ENCODE measurements at places on chromosomes 12 and 14.
A peak's percentile ranks its signal among the peaks of the same experiment; 100 is the strongest.

DNA sequence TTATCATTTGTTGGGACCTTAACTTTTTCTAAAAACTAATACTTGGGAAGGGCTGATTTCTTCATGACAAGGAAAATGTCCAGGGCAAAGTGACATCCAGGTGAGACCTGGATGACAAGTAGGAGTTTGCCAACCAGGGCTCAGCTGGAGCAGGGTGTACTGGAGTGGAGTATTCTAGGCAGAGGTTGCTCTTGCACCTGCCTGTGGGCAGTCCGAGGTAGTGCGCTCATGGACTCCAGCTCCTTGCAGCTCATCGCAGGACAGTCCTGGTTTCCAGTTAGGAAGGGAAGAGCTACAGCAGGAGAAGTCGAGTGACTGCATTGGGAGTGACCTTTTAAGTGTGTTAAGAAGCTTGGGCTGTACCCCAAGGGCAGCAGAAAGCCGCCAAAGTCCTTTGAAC, 175.9 kb downstream of the PELI2 start:
- DNase-seq = no peak

DNA sequence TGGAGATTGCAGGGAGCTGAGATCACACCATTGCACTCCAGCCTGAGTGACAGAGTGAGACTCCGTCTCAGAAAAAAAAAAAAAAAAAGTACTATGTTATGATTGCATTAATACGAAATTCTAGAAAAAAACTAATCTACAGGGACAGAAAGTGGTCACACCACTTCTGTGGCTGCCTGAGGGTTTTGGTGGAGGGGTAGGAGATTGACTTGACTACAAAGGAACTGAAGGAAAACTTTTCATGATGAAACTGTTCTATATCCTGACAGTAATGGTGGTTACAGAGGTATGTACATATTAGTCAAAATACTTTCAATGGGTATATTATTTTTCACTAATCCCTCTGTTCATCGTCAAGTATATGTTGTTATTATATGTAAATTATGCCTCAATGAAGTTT, 42.1 kb downstream of the FOXN3 start:
- DNase-seq = no peak

DNA sequence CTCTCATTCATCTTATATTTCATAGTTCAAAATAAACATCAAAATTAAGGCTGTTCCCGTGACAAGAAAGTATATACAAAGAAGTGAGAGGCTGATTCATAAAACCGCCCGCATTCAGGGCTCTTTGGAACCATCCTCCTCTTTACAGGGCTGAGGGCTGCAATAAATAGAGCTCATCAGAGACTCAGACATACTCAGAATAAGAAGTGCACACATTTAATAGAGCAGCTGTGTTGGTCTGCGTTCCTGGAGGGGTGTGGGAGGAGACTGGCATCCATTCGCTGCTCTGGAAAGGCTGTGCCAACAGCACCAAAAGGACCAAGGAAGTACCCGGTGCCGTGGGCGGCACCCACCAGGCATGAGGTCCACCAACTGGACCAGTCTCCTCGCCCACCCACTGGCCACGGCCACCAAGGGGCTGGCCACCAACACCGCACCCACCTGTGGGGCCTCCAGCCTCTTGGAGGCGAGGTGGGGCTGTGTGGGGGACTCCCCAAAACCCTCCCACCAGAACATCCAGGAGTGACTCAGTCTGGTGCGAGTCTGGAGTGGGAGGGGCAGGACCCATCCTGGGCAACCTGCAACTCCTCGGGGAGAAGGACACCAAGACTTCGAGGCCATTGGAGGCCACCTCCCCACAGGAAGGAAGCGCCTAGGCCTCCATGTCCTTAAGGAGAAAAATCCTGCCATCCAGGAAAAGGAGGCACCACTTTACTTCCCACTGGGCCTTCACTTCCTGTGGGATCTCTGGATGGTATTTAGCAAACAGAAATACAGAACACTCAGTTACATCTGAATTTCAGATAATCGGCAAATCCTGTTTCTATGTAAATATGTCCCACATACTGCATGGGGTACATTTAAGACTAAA, 32.7 kb downstream of the VCPKMT start:
- DNase-seq = no peak

DNA sequence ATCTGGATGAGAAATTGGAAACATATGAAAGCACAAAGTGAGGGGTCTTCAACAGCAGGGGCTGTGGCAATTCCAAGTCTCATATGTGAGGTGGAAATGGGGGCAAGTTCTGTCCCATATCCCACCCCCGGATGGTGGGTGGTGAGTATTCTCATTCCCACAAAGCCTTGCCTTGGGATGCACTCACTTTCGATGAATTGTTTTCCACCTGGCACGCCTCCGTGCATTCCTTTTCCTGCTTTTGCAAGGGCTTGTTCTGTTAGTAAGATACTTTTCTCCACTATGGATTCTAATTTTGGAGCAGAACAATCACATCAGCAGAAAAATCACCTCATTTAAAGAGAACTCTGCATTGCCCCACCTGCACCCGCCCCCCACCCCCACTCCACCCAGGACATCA, 3.1 kb downstream of the LACRT start:
- DNase-seq = no peak

- no peak for DNase-seq
These were observed 1196.3 kb upstream of the TMEM132C start for GRCh38 chr12:127070515-127071157.

- no peak for DNase-seq
These were observed 56.9 kb upstream of the DHRS4 start for GRCh38 chr14:23896609-23897153.

DNA sequence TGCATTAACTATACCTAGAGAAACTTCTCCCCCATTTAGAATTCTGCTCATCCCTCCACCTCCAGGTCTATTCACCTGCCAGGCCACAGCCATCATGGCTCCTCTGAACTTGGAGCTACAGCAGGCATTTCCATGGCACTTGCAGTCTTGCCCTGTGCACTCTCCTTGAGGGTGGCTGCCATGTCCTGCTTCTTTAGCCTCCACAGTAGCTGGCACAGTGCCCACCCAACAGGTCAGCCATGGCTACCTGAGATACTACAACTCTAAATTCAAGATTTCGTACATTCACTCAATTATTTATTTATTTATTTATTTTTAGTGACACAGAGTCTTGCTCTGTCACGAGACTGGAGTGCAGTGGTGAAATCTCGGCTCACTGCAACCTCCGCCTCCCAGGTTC, 46.5 kb downstream of the GCH1 start:
- no peak for DNase-seq

GRCh38 chr12:66072135-66072534, 58.4 kb downstream of the LLPH start:
- DNase-seq = no peak

DNA sequence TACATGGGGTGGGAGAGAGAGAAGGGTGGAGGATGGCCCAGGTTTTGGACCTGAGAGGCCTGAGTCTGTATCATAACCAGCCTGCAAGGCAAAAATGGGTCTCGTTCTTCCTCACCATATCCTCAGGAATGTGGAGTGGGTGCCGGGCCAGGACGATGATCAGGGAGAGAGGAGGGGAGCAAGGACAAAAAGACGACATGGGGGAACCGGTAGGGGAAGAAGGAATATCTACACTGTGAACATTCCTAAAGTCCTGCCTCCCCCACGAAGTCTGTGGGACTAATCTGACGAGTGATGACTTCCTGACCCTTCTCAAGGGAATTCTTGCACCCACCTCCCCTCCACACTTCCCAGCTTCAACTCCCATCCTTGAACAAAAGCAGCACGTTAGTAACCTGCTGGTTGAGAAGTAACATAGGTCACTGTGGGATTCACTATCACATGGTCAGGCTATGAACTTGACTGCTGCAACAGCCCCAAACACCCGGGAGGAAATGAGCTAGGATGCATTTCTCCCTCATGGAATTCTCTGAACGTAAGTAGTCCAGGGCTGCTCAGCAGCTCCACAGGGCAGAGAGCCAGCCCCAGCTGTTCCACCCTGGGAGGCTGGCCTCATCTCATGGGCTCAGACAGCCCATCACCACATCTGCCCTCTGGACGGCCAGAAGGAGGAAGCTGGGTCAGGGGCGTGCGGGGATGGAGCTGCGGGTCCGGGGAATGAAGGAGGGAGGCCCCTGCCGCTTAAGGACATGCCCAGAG, 36.8 kb upstream of the VWF start:
- no peak for DNase-seq

- peak; percentile 27 for DNase-seq
These were observed 165.4 kb downstream of the GCH1 start for GRCh38 chr14:54737132-54737711.

DNA sequence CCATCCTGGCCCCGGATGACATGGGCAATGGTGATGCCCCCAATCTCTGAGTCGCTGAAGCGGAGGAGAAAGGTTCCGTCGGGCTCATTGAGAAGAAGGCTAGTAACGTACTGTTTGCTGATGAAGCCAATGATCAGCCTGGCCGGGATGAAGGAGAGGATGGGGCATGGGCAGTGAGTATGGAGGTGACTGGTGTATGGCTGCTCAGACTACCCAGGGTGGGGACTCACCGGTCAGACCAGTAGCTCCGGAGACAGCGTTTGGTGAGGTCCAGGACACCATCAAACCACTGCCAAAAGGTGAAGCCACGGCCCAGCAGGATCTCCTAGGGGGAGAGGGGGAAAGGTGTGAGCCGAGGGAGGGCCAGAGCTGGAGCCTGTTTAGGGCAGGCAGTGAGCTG, 10.9 kb downstream of the NAB2 start:
- peak; percentile 34 for DNase-seq

- DNase-seq = peak; percentile 78
These were observed 110.5 kb downstream of the ARF6 start for GRCh38 chr14:50003213-50004021.

GRCh38 chr12:10247436-10248058, 34.9 kb downstream of the GABARAPL1 start:
- DNase-seq = no peak

GRCh38 chr12:28456934-28457710, 266.9 kb downstream of the CCDC91 start:
- no peak for DNase-seq

GRCh38 chr14:68924186-68925158, 54.6 kb downstream of the ACTN1 start:
- DNase-seq = no peak

Data from right forelimb (tissue), 1 donor.